ENCODE measurements at places on chromosomes 3 and 15.
A peak's percentile ranks its signal among the peaks of the same experiment; 100 is the strongest.

GRCh38 chr3:177563243-177563780 is 366.0 kb upstream of the TBL1XR1 start:
- H3K4me1 ChIP-seq = no peaks in the 10 kb centered on the region
- no peak overlapping the region for H3K4me3 ChIP-seq
- no peak overlapping the region for H3K27ac ChIP-seq

GRCh38 chr3:197749315-197749600 is 425 bp upstream of the FYTTD1 start:
- no peaks in the 10 kb centered on the region for H3K27me3 ChIP-seq
- DNase-seq = peak; percentile 66
- no peaks in the 10 kb centered on the region for H3K36me3 ChIP-seq
- H3K4me3 ChIP-seq = peak overlapping the region; percentile 82
- peak overlapping the region; percentile 82 for H3K27ac ChIP-seq
- H3K4me1 ChIP-seq = peaks cover 7% of the 10 kb centered on the region

DNA sequence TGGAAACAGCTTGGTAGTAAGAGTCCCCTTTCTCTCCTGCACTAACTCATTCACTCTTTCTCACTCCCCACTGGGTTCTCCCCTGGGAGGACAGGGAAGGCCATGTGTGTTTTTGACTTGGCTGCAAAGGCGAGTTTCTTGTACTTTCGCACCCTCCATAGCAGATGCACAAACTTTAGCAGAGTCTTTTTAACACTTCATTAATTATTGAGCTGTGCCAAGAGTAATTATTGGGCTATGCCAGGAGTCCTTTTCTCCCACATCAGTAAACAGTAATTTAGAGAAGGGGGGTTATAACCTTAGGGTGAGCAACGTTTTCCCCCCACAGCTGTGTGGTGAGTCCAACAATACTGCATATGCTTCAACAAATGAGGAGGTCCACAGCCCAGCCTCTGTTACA is 224.4 kb upstream of the ATP11B start:
- H3K4me1 ChIP-seq = no peaks in the 10 kb centered on the region
- no peaks in the 10 kb centered on the region for H3K36me3 ChIP-seq
- H3K27ac ChIP-seq = no peak overlapping the region

DNA sequence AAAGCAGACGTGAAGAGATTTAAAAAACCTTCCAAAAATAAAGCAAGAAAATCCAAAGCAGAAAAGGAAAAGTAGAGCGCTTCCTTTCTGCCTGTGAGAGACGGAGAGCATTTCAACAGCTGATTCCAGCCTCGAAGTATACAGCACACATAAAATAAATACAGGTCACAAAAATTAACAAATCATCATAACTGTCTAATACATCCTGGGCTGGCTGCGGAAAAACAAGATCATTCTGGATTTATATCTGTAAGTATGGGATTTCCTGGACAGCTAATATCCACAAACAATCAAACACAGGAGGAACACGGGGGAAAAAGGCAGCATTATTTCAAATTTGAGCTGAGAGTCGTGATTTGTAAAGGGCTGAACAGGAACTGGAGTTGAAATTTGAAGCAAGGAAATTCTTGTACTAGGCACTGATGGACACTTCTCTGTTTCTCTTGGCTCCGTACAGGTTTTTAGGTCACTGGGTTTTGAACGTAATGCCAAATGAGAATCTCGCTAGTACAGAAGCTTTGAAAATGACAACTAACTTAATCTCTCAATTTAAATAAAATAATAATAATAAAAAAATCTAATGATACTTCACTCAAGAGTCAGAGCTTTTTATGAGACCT is 577.7 kb downstream of the FOXP1 start:
- no peak overlapping the region for H3K27ac ChIP-seq
- DNase-seq = no peak
- peaks cover 2% of the 10 kb centered on the region for H3K4me1 ChIP-seq
- H3K36me3 ChIP-seq = peaks cover 4% of the 10 kb centered on the region

DNA sequence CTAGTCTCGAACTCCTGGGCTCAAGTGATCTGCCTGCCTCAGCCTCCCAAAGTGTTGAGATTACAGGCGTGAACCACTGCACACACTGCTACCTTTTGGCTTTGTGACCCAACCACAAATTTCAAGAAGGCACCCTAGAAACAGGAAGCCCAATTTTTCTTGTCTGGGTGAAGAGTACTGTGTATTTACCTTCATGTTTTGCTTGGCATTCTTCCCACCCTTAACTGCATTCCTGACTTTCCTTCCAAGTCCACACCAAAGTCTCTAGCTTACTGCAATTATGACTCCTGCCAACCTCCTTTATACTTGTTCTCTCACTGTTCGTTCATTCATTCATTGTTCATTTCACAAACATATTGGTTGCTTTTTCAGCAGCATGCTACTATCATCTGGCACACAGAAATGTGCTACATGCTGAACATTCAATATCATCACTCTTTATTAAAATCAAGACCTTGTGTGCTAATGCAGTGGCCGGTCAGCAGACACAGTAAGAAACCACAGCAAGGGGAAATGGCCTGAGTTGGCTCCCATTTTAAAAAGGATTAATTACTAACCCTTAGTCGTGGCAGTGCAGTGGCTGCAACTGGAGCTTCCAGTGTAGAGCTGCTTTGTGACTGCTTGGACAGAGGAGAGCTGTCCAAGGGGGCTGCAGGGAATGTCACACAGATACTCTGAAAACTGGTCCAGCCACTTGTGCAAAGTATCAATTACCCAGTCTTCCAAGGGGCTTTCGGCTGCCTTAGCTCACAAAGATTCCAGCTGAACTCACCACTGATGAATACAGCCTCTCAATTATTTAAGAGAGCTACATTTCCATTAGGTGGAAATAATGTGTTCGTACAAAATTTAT is 94.0 kb downstream of the ETFA start:
- no peaks in the 10 kb centered on the region for H3K36me3 ChIP-seq
- H3K27me3 ChIP-seq = no peaks in the 10 kb centered on the region
- no peak overlapping the region for H3K4me3 ChIP-seq
- H3K27ac ChIP-seq = no peak overlapping the region
- DNase-seq = peak; percentile 86
- peaks cover 2% of the 10 kb centered on the region for H3K4me1 ChIP-seq

DNA sequence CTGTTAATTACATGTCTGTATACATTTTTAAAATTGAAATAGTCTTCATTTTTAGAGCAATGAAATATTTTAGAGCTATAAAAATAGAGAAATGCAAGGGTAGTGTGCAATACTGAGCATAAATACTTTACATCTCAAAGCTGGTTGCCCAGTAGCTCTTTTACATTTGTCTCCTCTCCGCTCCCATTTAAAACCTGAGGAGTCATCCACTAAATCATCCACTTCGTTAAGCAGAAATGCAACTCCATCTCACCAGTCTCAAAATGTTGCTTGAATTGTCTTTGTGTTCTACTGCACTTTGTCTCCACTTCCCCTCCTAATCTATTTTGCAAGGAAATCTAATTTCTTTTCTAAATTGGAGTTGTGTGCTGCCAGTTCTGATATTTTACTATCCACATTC is 563.6 kb downstream of the VGLL3 start:
- no peaks in the 10 kb centered on the region for H3K36me3 ChIP-seq
- H3K27me3 ChIP-seq = no peaks in the 10 kb centered on the region
- no peaks in the 10 kb centered on the region for H3K4me1 ChIP-seq
- no peak for DNase-seq
- H3K27ac ChIP-seq = no peak overlapping the region

GRCh38 chr3:33664195-33664594 is 53.9 kb downstream of the CLASP2 start:
- peak; percentile 87 for DNase-seq
- H3K4me1 ChIP-seq = peaks cover 13% of the 10 kb centered on the region
- H3K36me3 ChIP-seq = no peaks in the 10 kb centered on the region
- H3K27me3 ChIP-seq = no peaks in the 10 kb centered on the region
- no peak overlapping the region for H3K4me3 ChIP-seq
- no peak overlapping the region for H3K27ac ChIP-seq

GRCh38 chr3:195103623-195104022 is 167.3 kb downstream of the XXYLT1 start:
- H3K27me3 ChIP-seq = no peaks in the 10 kb centered on the region
- peaks cover 7% of the 10 kb centered on the region for H3K4me1 ChIP-seq
- no peak overlapping the region for H3K27ac ChIP-seq
- H3K4me3 ChIP-seq = no peak overlapping the region

GRCh38 chr15:85690561-85691231 is 104.0 kb downstream of the KLHL25 start:
- no peak for DNase-seq
- H3K4me3 ChIP-seq = peak overlapping the region; percentile 58
- no peaks in the 10 kb centered on the region for H3K4me1 ChIP-seq
- peaks cover 4% of the 10 kb centered on the region for H3K36me3 ChIP-seq

GRCh38 chr3:146065573-146066006 is 95.4 kb downstream of the PLOD2 start:
- no peaks in the 10 kb centered on the region for H3K36me3 ChIP-seq
- H3K27me3 ChIP-seq = no peaks in the 10 kb centered on the region
- DNase-seq = peak; percentile 57
- H3K4me3 ChIP-seq = no peak overlapping the region

- H3K4me3 ChIP-seq = no peak overlapping the region
- H3K36me3 ChIP-seq = no peaks in the 10 kb centered on the region
- no peaks in the 10 kb centered on the region for H3K4me1 ChIP-seq
Measured at GRCh38 chr3:122858373-122858772, 63.5 kb downstream of the SLC49A4 start.

- no peak overlapping the region for H3K4me3 ChIP-seq
- no peak overlapping the region for H3K27ac ChIP-seq
- no peak for DNase-seq
- no peaks in the 10 kb centered on the region for H3K4me1 ChIP-seq
- peaks cover 91% of the 10 kb centered on the region for H3K27me3 ChIP-seq
Measured at GRCh38 chr15:89370120-89370977, 35.7 kb upstream of the POLG start.

GRCh38 chr3:182821221-182821981 is 28.1 kb downstream of the ATP11B start:
- H3K27me3 ChIP-seq = no peaks in the 10 kb centered on the region
- no peaks in the 10 kb centered on the region for H3K36me3 ChIP-seq

DNA sequence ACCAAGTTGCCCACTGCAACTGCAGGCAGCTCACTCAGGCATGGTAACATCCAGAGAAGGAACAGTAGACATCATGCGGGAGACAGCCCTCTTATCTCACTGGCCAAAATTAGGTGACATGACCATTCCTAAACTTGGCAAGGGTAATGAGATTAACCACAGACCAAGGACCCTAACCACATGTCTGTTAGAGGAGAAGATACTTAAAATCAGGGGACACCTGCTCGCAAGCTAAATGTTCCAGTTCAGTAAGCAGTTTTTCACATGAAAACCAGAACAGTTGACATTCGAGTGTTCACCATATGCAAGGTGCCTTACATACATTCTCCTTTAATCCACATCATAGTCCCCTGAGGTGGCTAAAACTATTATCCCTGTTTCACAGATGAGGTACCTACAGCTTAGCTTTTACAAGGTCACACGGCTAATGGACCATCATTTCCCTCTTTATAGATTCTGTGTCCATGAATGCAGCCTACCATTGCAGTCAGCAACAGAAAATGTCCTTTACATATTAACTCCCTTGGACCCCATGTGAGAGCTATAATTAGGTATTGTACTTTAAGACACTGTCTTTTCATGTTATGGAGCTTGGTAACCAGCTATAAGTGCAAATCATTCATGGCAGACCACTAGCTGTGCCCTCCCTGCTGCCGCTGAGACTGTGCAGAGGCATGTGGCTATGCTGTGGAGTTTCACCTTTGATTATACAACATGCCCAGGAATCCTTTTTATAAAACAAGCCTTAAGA is 154.1 kb downstream of the LIPC start:
- no peaks in the 10 kb centered on the region for H3K4me1 ChIP-seq
- H3K4me3 ChIP-seq = no peak overlapping the region
- no peak for DNase-seq

DNA sequence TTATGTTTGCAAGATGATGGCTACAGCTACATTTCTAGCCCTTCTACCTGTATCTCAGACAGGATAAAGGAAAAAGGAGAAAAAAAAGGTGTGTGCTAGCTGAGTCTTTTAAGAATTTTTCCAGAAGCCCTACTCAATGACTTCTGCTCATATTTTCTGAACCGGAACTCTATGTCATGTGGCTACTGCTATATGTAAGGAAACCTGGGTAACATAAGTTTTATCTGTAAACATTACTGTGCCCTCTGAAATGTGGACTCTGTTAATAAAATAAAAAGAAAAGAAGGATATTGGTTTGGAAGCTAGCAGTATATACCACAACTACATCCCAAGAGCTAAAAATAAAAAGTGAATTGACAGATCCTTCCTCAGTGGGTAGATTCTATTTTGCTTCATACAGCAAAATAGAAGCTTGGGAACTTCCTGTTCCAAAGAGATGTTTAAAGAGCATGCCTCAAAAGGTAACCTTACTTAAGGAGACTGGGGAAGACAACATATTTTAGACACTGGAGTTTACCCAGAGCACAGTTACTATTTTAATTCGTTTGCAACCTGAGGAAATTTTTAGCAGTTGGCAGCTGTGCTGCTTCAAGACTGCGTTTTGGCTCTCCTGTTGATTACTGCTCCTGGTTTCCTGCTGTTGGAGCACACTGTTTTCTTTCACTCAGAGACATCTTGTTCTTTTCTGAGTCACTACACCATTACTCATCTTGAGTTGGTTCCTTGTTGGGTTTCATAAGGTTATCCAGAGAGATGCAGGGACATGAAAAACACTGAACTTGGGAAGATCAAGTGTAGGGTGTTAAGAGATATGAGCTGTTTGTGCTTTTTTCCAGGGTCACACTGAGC is 280.7 kb downstream of the NFKBIZ start:
- no peak overlapping the region for H3K27ac ChIP-seq
- no peaks in the 10 kb centered on the region for H3K27me3 ChIP-seq
- H3K4me3 ChIP-seq = no peak overlapping the region
- no peaks in the 10 kb centered on the region for H3K36me3 ChIP-seq

GRCh38 chr3:61910732-61911131 is 349.4 kb downstream of the PTPRG start:
- H3K27ac ChIP-seq = no peak overlapping the region
- H3K27me3 ChIP-seq = no peaks in the 10 kb centered on the region
- H3K4me1 ChIP-seq = no peaks in the 10 kb centered on the region
- DNase-seq = no peak
- H3K4me3 ChIP-seq = no peak overlapping the region

DNA sequence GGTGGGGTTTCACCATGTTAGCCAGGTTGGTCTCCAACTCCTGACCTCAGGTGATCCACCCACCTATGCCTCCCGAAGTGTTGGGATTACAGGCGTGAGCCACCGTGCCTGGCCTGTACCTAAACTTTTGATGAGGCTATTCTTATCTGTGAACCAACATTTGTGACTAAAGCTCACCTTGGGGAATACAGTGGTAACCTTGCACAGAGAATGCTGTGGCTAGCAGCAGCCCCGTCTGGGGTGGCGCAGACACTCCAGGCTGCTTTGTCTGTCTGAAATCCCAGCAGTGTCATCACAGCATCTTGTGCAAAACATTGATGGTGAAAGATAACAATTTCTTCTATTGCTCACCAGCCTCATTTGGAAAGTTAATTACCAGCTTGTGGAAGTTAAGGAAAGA is 58.9 kb downstream of the CMTM8 start:
- H3K36me3 ChIP-seq = no peaks in the 10 kb centered on the region
- H3K4me1 ChIP-seq = no peaks in the 10 kb centered on the region
- H3K27me3 ChIP-seq = no peaks in the 10 kb centered on the region
- no peak for DNase-seq

GRCh38 chr3:178304758-178305467 is 231.3 kb upstream of the KCNMB2 start:
- no peaks in the 10 kb centered on the region for H3K27me3 ChIP-seq
- no peaks in the 10 kb centered on the region for H3K4me1 ChIP-seq
- H3K27ac ChIP-seq = no peak overlapping the region
- no peaks in the 10 kb centered on the region for H3K36me3 ChIP-seq
- DNase-seq = peak; percentile 83
- H3K4me3 ChIP-seq = no peak overlapping the region

- DNase-seq = no peak
- H3K4me1 ChIP-seq = no peaks in the 10 kb centered on the region
- no peaks in the 10 kb centered on the region for H3K36me3 ChIP-seq
- no peak overlapping the region for H3K4me3 ChIP-seq
- no peaks in the 10 kb centered on the region for H3K27me3 ChIP-seq
Measured at GRCh38 chr15:63539521-63539920, 35.1 kb downstream of the USP3 start.
